Common myeloid progenitor, CD34-positive (primary cell): ENCODE measurements at places on chromosomes 6 and 20.

- no peak for DNase-seq
These were observed 83.3 kb downstream of the HIVEP2 start for GRCh38 chr6:142861711-142862110.

- no peak for DNase-seq
These were observed 105.4 kb downstream of the NOL4L start for GRCh38 chr20:32479697-32480171.

DNA sequence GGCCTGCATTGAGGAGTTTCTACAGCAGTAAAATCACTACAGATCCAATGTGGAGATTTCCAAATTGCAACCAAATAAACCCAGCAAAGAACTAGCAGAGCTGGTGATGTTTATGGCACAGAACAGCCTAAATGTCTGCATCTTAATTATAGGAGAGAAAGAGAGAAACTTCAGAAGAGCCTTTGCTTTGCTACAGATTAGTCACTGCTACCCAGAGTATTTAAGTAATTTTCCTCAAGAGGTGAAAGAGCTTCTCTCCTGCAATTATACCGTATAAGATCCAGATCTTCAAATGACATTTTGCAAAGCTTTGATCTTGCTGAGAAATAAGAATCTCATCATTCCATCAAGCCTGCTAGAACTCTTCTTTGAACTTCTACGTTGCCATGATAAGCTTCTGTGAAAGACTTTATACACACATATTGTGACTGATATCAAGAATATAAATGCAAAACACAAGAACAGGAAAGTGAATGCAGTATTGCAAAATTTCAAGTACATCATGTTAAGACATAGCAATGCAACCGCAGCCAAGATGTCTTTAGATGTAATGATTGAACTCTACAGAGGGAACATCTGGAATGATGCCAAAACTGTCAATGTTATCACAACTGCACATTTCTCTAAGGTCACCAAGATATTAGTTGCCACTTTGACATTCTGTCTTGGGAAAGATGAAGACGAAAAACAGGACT, 48.0 kb downstream of the MKKS start:
- no peak for DNase-seq

GRCh38 chr6:1605893-1606779, 3.6 kb upstream of the FOXC1 start:
- peak; percentile 66 for DNase-seq

- no peak for DNase-seq
These were observed 60.1 kb downstream of the MTHFD1L start for GRCh38 chr6:150925590-150925928.

GRCh38 chr6:72825315-72825911, 203.5 kb downstream of the KCNQ5 start:
- DNase-seq = no peak
